ENCODE measurements at places on chromosomes 11 and 22. TPM values are rescaled to one million over a fixed set of nuclear protein-coding genes. Genes with fewer than 3 reads are reported as not detected.

- peak; percentile 52 for DNase-seq
Observed at GRCh38 chr11:120344302-120345004, 8.2 kb downstream of the ARHGEF12 start.

DNA sequence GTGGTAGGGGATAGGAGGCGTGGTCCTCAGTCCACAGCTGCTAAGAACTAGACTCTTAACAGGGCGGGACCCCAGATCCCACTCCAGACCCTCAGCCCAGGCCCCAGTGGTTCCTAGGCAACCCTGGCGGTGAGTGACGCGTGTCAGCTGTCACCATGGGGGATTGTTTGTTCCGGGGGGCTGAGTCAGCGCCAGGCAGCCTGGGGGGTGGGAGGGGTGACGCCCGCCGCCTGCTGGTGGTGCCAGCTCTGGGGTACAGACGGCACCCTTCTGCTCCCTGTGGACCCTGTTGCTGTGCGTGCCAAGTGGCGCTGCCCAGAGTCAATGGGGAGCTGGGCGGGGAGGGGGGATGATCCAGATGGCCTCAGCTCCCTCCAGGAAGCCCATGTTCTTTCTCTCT lies 2.5 kb downstream of the CNIH2 start:
- no peak for DNase-seq

Gene IL18BP
- total RNA-seq: 8.5 TPM

Gene OR4A16
- not detected for total RNA-seq

Data from CD8-positive, alpha-beta memory T cell (primary cell).